Calu3 (cell line): ENCODE measurements at places on chromosomes 7 and 10.

- no peak for DNase-seq
Measured at GRCh38 chr10:34756584-34756983, 58.5 kb downstream of the PARD3 start.

DNA sequence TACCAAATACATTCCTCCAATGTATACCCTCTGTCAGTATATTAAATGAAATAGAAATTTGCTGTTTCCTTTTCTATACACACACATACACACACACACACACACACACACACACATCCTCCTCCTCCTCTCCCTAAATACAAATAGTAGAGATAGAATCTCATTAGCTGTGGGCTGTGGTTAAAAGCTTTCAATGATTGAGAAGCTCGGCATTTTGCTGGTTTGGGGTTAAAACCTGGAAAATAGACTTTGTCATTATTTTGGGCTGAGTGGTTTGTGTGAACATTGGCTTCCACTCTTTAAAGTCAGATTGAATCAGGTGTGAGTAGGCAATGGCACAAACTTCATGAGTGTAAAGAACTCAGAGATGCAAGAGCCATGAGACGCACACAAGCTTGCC, 596.0 kb downstream of the XPNPEP1 start:
- DNase-seq = no peak

DNA sequence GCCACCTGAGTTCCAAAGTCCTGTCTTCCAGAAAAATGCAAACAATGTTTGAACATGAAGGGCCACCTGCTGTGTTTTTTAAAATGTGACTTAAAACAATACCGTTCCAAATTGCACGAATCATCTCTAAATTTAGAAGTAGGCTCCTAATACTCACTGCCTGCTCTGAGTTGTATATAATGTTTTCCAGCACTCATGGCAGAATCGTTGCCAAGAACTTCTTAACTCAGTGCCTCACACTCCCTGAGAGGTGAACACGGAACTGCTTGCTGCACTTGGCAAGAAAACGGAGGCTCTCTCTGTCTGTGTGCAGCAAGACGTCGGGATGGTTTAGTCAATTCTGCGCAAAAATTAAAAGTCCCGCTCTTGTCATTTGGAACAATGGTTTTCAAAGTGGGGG, 757.3 kb upstream of the AUTS2 start:
- DNase-seq = no peak

GRCh38 chr10:95877881-95878280, 29.9 kb upstream of the CC2D2B start:
- DNase-seq = no peak

- DNase-seq = no peak
Measured at GRCh38 chr10:115948465-115948864, 324.5 kb downstream of the GFRA1 start.

DNA sequence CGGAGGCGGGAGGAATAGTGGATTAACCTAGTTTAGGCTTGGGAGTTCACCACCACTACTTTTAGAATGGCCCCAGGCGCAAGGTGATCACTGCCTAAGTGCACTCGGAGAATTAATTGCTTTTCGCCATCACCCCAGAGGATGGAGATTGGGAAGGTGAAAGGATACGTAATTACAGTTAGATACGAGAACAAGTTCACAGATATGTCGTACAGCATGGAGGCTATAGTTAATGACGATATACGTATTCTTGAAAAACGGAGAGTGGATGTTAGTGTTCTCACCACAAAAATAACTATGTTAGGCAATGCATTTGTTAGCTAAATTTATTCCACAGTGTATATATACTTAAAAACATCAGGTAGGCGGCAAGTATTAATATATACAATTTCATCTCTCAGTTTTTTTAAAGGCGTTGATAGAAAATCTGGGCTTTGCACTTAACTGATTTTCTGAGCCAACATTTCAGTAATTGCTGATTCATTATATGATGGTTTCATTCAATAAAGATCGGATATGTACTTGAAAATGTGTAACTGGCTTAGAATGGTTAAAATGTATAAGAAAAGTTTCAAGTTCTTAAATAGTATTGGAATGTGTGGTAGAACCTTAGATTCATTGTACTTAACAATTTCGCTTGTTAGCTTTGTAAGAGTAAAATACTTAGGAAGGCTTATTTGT, 683 bp downstream of the CDC123 start:
- DNase-seq = no peak

DNA sequence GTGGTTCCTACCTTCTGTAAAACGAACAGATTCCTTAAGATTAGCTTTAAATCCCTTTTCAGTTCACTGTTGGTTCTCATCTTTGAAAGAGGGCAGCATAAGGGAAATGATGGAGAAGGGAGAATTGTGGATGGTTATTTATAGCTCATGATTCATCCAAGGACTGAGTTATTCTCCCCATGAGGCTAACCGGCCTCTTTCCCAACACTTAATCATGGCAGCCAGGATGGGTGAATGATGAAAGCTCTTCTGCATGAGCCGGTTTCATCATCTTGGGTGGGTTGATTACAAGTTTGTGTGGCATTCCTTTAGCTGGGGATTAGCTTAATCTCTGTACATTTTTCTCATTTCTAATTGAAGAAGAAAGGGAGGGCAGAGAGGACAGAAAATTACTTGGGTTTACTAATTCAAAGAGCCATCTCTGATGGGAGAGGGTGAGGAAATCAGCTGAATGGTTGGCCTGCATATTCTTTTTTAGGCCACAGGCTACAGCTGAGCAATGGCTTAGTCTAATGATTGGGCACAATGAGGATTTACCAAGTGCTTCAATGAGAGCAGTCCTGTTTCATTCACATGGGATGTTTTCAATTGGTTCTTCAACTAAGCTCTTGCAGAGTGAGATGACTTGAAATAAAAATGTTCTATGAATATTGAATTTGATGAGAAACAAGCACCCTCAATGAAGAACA, 250.0 kb downstream of the BMPER start:
- DNase-seq = no peak

DNA sequence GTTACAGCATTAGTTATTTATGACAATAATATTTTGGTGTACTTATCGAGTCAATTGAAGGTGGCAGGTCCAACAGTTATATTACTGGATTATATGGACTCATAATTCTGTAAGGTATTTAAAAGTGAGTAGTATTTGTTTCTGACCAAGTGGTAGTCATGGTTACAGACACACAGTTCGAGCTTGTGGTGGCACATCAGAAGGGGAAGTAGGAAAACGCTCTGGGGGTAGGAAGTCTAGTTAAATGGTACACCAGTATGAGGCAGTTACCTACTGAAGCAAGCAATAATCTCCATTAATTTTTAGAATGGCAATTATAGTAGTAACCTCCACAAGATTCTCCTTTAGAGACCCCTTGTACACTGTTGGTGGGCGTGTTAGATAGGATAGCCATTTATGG, 541.2 kb downstream of the ETV1 start:
- no peak for DNase-seq

GRCh38 chr7:114924038-114924712, 2.3 kb downstream of the MDFIC start:
- no peak for DNase-seq

DNA sequence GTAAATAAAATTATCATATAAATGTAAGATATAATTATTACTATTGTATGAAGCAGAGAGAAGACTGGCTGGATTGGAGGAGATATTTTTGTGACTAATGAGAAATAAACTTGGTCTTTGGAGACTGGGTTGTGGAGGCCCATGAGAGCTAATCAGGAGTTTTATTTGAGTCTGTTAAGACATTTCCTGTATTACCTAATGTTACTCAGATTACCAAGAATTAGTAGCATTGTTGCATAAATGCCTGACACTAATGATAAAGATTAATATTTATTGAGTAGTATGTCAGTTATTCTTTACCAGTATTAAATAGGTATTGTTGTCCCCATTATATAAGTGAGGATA, 7.1 kb downstream of the CCDC126 start:
- no peak for DNase-seq

GRCh38 chr10:26534384-26534783, 96.2 kb downstream of the APBB1IP start:
- no peak for DNase-seq

DNA sequence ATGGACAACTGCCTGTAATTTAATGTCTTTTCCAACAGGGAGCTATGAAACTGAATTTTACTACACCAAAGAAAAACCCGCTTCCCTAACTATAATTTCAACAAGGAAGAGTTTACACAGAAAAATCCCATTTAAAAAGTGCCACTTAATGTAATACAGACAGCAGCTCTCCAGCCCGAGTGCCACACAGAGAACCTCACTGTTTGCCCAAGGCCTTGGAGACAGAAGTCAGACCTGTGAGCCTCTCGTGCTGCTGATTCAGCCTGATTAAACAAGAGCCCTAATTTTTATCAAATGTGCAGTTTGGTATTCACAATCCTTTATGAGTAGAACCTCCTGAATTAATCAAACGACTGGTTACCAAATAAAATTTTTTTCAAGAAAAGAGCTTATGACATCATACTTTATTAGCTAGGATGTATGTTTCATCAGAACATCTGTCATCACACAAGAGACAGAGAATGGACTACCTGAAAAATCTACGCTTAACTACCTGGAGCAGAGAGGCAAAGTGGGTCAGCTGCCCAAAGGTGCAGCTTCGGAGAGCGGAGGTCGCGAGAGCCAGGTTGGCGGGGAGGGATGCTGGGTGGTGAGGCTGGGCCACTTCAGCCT, 543.6 kb downstream of the SDK1 start:
- no peak for DNase-seq

- DNase-seq = no peak
Measured at GRCh38 chr7:122438006-122438405, 133.5 kb upstream of the FEZF1 start.

GRCh38 chr10:113958631-113959382, 84.9 kb upstream of the ADRB1 start:
- peak; percentile 67 for DNase-seq

GRCh38 chr7:142752376-142753225, 3.3 kb downstream of the PRSS1 start:
- no peak for DNase-seq

GRCh38 chr10:96986200-96986856, 154.2 kb downstream of the LCOR start:
- no peak for DNase-seq

DNA sequence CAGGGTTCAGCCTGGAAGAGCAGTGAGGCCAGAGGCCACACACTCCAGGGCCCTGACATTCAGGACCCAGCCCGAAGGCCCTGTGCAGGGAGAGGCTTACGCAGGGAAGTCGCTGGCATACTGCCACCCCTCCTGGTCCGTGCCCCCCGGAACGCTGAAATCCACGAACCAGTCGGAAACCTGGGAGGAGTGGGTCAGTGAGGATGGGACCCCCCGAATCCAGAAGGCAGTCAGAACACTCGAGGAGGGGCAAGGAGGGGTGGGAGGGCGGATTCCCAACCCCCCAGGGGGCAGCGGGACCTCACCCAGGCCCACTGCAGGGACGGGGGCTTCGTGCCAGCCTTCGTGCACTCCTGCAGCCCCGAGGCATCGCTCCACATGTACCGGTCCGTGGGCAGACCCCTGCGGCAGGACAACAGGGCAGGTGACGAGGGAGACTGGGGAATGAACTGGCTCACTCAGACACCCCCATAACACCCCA, 13.5 kb downstream of the BHLHA15 start:
- no peak for DNase-seq

DNA sequence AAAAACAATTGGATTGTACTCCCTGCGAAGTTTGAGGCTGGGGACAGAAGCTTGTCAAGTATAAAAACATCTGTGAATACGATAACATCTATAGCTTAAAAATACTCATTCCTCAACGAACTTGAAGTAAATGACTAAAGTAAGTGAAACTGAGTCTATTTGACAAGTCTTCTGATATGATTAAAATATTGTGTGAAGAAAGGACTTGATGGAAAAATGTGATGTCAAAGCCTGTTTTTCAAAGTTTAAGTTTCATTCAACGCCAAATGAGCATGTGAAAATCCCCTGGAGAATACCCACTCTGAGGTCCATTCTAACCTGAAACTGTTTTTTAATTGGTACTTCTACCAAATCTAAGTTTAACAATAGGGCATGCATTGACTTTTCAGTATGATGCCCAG, 122.3 kb upstream of the MDFIC start:
- no peak for DNase-seq

DNA sequence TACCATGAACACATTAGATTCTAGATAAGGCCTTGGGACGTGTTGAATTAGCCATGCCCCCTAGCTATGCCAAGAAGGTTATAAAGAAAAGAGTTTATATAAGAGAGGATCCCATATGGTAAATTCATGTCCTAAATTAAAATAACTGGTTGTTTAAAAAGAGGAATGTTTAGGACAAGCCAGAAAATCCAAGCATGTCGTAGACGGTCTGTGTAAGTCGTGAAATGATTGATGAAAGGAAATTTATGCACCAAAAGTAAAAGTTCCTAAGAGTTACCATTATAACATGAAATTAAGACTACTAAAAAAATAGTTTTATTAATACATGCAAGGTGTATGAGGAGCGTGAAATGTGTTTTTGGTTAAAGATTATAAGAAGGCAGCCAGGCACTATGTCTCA, 624.9 kb downstream of the ARL4A start:
- no peak for DNase-seq

- no peak for DNase-seq
Measured at GRCh38 chr10:86159797-86160196, 206.8 kb downstream of the GRID1 start.

DNA sequence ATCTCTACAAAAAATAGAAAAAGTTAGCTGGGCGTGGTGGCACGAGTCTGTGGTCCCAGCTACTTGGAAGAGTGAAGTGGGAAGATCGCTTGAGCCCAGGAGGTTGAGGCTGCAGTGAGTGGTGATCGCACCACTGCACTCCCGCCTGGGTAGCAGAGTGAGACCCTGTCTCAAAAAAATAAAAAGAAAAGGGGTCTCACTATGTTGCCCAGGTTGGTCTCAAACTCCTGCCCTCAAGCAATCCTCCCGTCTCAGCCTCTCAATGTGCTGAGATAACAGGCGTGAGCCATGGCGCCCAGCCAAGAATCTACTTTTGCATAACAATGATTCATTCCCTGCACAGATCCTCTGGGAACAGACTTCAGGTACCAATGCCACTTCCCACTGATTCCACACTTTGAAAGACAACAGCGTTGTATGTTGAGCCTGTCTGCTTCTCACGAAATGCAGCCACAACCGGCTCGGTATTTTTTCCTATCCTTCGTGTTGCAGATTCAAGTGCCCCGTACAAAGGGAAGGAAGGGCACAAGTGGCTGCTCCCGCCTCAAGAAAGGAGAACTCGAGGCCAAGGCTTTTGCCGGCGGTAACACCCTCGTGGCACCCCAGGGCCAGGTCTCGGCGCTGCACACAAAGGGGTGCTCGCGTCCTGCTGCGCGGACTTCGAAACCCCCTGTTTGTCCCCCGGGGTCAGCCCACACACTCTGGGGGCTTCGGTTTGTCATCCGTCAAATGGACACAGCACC, 745 bp downstream of the DAGLB start:
- peak; percentile 88 for DNase-seq

DNA sequence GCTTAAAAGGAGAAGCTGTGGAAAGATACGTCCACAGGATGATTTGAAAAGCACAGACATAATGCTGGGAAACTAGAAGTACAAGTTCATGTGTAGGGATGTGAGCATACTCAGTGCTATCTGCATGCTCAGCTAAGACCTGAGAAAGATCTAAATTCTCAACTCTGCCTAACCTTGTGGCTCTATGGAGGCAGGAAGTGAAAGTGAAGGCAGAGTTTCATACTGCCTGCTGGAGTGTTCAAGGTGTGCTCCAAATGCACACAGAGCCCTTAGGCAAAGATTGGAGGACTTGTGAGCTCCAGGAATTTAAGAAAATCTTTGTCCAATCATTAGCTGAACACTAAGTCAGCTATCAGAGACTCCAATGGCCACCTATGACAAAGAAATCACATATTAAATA, 190.9 kb downstream of the RNLS start:
- DNase-seq = no peak

GRCh38 chr7:29484280-29484679, 79.4 kb upstream of the PRR15 start:
- no peak for DNase-seq
